ENCODE measurements at places on chromosomes 2 and 18.
A peak's percentile ranks its signal among the peaks of the same experiment; 100 is the strongest.

DNA sequence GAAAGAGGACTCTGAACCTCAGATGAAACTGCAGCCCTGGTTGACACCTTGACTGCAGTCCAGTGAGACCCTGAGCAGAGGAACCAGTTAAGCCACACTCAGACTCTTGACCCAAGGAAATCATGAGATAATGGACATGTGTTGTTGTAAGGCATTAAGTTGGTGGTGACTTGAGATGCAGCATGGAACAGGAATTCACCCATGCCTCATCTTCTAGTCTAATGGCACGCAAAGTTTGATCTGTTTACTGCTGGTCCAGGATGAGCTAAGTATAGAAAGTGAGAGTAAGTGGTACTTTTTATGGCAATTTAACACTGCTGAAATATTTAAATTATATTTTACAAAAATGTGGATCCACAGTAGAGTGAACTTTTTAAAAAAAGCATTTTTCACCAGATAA lies 51.3 kb upstream of the LTBP1 start:
- DNase-seq: no peak

DNA sequence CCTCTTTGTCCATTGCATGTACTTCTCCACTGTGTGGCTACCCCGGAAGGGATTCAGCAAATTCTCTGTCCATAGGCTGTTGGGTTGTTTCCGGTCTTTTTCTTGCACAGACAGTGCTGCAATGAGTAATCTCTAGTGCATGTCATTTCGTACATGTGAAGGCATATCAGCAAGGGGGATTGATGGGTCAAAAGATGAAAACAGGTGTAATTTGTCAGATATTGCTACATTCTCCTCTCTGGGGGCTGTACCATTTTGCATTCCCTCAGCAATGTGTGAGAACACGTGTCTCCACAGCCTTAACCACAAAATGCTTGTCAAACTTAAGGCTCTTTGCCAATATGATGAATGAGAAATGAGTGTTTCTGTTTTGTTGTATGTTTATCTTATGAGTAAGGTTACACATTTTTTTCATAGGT lies 60.5 kb downstream of the KLHL29 start:
- peak; percentile 80 for DNase-seq

DNA sequence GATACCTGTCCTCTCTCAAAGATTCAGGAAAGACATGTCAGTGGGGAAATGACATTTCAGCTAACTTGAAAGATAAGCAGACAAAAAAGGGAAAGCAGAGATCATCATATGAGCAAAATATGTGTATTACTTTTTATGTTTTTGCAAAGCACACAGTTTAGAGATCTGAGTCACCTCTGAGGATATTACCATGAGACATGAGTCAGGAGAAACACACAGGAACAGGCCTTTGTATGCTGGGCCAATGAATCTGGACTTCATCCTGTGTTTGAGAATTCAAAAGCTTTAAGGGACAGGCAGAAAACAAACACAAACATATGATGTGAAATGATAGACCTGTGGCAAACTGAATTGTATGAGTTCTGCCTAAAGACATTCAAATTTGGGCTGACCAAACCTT lies 306.0 kb upstream of the EPC2 start:
- peak; percentile 75 for DNase-seq

- peak; percentile 93 for DNase-seq
Observed at GRCh38 chr18:59885579-59886163, 14.1 kb upstream of the PMAIP1 start.

DNA sequence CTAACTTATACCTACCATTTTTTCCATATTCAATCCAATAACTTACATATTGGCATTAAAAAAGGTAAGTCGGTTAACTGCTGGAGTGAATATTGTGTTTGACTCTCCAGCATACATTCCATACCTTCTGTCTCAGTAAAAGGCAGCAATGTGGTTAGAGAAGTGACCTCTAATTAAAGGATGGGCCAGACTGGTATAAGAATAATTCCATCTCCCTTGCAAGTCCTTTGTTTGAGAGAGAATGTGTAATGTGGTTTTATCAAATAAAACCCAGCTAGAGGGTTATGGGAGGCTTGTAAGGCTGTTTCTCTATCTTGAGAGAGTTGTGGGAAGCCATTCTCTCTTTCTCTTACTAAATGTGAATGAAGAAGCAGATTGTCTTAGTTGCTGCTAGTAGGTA lies 289.3 kb upstream of the TCF4 start:
- DNase-seq: no peak

- DNase-seq: peak; percentile 3
Observed at GRCh38 chr18:45871431-45872084, 46.1 kb downstream of the SIGLEC15 start.

DNA sequence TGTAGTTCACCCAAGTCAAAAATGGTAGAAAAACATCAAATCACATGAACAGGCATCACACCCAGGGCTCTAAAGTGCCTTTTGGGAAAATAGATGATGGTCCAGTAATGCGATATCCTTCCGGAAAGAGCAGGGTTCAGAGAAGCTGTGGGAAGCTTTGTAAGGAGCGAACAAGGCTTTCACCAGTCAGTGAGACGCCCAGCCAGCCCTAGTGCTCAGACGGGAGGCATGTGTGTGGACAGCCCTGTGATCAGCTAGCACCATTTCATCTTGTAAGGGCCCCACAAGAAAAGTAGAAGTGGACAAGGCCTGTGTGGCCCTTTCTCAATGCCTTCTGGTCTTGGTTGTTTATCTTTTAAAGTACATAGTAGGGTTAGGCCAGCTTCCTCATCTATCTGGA lies 76.1 kb downstream of the SMIM21 start:
- no peak for DNase-seq

DNA sequence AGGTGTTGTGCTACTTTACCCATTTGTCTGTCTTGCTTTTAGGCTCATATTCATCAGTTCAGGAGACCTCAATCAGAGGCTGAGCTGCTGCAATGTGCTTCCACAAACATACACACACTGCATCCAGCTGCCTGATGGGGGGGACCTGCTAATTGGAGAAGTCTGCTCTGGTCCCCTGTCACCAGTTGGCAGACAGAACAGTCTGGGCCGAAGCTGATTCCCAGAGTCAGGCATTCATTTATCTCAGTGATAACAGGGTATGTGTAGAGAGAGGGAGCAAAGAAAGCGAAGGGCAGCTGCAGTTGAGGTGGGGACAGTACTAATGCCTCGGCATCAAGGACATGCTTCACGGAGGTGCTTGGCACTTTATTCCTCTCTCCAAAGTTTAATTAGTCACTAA lies 584.3 kb upstream of the PIK3C3 start:
- DNase-seq: no peak

DNA sequence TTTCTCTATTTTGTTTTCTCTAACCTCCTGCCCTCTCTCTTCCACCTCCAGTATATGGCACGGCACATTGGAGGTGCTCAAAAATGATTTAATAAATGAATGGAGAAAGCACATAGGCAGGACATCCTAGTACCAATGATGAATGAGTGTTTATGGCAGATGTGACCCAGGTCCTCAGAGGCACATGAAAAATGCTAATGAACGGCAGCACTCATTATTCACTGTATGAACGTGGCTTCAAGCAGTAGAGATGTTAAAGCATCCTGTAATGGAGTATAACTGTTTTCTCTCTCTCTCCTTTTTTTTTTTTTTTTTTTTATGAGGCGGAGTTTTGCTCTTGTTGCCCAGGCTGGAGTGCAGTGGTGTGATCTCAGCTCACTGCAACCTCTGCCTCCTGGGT lies 72.4 kb downstream of the MBP start:
- no peak for DNase-seq

DNA sequence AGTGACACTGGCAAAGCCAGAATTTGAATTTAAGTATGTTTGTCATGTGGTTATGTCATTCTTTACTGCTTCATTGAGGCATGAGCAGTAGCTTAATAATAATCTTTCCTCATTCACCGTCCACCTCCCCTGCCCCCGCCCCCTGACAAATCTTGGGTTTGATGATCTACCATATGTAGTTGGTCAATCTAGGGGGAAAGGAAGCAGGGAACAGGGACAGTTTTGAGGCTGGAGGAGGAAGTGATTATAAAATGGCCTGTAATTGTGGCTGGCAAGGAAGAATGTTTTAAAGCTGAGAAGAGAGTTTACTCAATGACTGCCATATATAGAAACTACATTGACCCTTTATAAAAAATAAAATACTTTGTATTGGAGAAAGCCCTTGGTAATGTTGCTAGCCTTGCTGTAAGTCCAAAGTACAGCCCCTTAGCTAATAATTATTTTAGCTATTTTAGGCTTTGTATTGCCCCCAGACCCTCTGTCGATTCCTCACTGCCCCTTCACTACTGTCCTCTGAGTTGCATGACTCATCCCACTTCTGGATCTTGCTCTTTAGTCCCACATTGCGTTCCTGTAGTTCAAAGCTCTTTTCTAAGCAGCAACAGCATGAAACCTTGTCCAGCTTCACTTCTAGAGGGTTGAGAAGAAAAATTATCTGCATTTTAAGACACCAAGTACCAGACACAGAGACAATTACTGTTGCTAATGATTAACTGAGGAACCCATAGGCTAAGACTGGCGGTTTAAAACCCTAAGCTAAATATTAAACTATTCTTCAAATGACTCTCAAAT lies 38.4 kb downstream of the PELI1 start:
- no peak for DNase-seq

DNA sequence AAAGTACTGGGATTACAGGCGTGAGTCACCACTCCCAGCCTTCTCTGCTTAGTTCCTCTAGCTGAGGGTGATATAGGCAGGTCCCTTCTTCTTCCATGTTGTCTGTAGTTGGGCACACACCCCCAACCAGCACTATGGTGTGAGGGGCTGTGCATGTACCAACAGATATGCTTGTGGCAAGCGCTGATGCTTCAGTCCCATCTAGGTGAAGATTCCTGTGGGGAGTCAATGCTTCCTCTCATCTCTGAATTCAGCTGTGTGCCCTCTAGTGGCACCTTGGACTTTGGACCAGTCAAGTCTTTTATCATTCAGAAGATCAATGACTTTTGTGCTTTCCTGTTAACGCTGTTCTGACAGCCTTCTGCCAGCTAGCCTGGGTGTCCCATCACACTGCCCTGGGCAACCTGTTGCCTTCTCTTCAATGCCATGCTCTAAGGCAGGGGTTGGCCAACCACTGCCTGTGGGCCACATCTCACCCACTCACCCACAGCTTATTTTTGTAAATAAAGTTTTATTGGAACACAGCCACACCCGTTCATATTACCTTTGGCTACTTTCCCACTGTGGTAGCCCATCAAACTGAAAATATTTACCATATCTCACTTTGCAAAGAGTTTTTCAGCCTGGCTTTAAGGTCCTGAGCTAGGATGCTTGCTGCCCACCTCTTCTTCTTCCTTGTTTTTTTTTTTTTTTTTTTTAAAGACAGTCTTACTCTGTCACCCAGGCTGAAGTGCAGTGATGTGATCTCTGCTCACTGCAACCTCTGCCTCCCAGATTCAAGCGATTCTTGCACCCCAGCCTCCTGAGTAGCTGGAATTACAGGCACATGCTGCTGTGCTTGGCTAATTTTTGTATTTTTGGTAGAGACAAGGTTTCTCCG lies 51.0 kb downstream of the NPAS2 start:
- DNase-seq: no peak

DNA sequence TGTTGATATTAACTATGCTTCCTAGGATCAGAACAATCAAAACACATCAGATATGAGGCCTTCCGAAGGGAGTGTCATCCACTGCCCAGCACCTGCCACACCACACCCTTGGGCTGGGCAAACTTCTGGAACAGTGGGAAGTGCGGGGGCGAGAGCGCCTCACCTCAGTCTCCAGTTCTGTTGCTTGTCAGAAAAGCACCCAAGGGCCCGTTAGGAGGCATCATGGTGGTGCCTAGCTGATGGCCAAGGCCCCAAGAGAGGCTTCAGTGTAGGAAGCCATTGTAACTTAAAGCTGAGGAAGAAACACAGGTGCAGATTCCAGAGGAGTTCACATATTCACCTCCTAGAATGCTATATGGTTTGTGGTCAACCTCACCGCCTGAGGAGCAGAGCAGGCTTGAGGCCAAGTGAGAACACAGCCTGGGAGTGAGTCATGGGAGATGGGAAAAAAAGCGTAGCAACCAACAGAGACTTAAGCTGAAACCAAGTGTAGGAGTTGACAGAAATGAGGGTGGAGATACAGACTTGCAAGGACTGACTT lies 85.1 kb upstream of the ATL2 start:
- peak; percentile 87 for DNase-seq

- no peak for DNase-seq
Observed at GRCh38 chr2:15284614-15285013, 276.5 kb downstream of the NBAS start.

DNA sequence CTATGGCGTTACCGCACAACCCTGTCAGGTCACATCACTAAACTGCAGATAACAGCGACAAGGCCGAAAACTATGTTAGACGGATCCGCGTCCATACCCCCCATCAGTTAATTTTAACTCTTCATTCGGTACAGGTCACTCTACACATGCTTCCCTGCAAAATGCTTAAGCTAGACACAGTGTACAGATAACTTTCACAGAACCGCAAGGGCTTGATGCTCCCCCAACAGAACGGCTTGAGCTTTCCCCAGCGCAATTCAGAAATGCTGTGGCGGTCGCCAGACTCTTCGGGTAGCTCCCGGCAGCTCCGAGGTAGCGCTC lies 283 bp upstream of the RBBP8 start:
- no peak for DNase-seq

GRCh38 chr2:147756069-147756468 lies 88.8 kb upstream of the ACVR2A start:
- no peak for DNase-seq

GRCh38 chr2:18325118-18325517 lies 235.3 kb downstream of the RDH14 start:
- DNase-seq: no peak

- no peak for DNase-seq
Observed at GRCh38 chr2:99615247-99615771, 125.5 kb upstream of the REV1 start.

DNA sequence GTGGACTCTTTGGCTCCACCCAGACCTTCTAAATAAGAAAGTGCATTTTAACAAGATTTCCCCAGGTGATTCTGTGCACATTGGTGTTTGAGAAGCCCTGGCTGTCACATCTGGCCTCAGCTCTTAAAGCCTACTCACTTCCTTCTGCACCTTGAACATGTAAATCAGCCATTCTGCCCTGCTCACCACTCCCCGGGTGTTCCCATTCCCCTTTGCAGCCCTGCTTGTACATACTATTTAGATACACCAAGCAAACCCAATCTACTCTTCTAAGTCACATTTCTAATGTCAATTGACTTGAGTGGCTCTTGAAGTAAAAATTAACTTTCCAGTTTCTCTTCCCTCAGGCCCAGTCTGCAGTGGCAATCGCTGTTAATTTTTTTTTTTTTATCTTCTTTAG lies 13.1 kb upstream of the SCN1A start:
- DNase-seq: no peak

DNA sequence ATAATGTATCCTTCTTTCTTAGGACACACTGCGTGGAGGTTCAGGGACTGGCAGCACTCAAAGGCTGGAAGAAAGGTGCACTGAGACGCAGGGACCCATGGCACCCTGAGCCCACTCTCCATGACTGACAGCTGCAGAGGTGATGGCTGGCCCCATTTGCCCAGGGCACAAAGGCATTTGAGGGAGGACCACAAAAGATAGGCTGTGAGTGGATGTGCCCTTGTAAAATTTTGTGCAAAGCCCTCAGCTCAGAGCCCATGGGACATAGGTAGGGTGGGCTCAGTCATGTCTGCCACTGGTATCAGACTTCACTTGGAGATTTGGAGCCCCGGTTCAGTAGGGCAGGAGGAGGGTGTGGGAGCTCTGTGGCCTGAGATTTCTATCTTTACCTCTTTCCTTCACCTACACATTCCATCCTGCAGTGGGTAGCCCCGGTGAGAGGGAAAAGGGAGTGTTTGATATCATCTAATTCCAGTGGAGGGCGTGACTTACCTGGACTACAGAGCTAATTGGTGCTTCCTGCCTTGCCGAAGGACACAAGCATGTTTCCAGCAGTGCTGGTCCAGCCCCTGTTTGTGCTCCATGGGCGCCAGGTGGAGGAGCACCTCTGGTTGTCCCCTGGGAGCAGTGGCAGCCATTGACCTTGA lies 312.2 kb downstream of the EN1 start:
- no peak for DNase-seq
